Kidney (tissue), 22 donors: ENCODE measurements at places on chromosomes 11 and 22.

GRCh38 chr11:35852056-35852455, 91.8 kb upstream of the LDLRAD3 start:
- H3K4me1 ChIP-seq = no peaks in the 10 kb centered on the region
- H3K27me3 ChIP-seq = no peaks in the 10 kb centered on the region
- no peak for DNase-seq
- no peak overlapping the region for H3K27ac ChIP-seq
- H3K4me3 ChIP-seq = no peak overlapping the region
- H3K36me3 ChIP-seq = no peaks in the 10 kb centered on the region

GRCh38 chr11:1030556-1030955, 6.0 kb downstream of the MUC6 start:
- no peak overlapping the region for H3K27ac ChIP-seq
- H3K4me3 ChIP-seq = no peak overlapping the region
- H3K27me3 ChIP-seq = no peaks in the 10 kb centered on the region
- no peaks in the 10 kb centered on the region for H3K4me1 ChIP-seq
- DNase-seq = no peak

DNA sequence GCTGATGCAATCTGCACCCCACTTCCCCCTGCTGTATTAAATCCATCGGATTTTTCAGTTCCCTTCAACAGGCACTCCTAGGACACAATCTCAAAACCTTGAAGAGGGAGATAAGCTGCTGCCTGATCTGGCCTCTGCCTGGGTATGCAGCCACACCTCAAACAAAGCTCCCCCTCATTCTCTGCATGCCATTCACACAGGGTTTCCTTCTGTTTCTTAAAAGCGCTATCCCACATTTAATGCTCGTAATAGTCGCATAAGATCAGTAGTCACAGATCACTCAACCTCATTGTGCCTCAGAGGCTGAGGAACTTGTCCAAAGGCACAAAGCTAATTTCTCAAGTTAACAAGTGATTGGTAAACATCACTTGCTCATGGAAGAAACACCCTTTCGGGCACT, 34.0 kb downstream of the UQCR10 start:
- H3K4me1 ChIP-seq = no peaks in the 10 kb centered on the region
- DNase-seq = no peak
- H3K36me3 ChIP-seq = peaks cover 2% of the 10 kb centered on the region
- no peak overlapping the region for H3K4me3 ChIP-seq
- no peaks in the 10 kb centered on the region for H3K27me3 ChIP-seq
- H3K27ac ChIP-seq = peak overlapping the region; percentile 23

DNA sequence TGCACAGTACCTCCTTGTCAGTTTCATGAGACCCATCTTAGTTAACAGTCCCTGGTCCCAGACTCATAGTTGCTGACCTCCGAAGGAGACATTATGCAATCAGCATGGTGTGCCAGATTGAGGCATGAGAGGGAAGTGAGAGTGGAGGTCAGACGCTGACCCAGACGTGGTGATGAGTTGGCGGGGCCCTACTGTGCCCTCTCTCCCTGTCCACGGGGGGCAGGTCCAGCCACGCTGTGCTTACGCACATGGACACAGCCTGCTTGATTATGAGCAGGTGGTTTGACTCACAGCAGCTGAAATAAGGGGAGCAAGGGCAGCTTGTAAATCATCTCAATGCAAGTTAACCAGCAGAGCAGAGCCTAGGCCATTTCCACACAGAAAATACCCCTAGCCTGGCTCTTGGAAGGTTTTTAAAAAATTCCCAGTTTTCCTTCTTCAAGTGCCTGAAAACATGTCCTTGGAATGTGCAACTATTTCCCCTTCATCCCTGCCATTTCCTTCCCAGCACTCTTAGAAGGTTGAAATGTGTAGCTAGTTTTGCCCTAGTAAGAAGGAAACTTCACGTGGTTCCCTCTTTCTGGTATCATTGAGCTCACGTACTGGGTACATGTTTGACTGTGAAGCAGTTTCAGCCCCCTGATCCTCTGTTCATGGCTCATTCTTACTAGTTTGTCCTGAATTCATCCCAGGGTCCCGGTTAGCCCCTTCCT, 122.6 kb upstream of the SORL1-AS1 start:
- DNase-seq = peak; percentile 37
- no peak overlapping the region for H3K4me3 ChIP-seq
- H3K27me3 ChIP-seq = no peaks in the 10 kb centered on the region
- H3K4me1 ChIP-seq = peaks cover 10% of the 10 kb centered on the region
- no peaks in the 10 kb centered on the region for H3K36me3 ChIP-seq

GRCh38 chr11:115672999-115673411, 168.8 kb upstream of the CADM1 start:
- H3K27ac ChIP-seq = no peak overlapping the region
- no peaks in the 10 kb centered on the region for H3K4me1 ChIP-seq
- H3K4me3 ChIP-seq = no peak overlapping the region
- H3K27me3 ChIP-seq = no peaks in the 10 kb centered on the region
- H3K36me3 ChIP-seq = no peaks in the 10 kb centered on the region
- no peak for DNase-seq

DNA sequence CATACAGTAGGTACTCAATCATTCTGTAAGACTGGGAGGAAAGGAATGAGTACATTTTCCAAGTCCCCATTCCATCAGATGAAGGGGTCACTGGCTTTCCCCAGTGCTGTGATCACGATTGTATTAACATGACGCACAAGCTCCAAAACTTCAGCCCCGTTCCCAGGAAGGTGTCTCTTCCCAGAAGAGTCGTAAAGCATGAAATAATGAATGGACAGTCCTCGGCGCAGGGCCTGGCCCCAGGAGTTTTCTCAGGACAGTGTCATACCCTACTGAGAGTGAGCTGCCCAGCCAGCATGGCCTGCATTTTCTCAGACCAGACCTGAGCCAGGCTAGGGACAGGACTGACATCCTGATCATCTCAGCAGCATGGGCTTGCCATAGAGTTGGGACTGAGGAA, 80.7 kb downstream of the PARVA start:
- H3K4me3 ChIP-seq = no peak overlapping the region
- H3K27me3 ChIP-seq = no peaks in the 10 kb centered on the region
- H3K4me1 ChIP-seq = no peaks in the 10 kb centered on the region
- H3K36me3 ChIP-seq = no peaks in the 10 kb centered on the region
- DNase-seq = no peak

GRCh38 chr22:23388517-23388890, 191.6 kb downstream of the IGLL1 start:
- no peaks in the 10 kb centered on the region for H3K36me3 ChIP-seq
- H3K27ac ChIP-seq = no peak overlapping the region
- DNase-seq = peak; percentile 58
- no peak overlapping the region for H3K4me3 ChIP-seq

GRCh38 chr11:106463796-106464201, 386.3 kb downstream of the AASDHPPT start:
- no peaks in the 10 kb centered on the region for H3K36me3 ChIP-seq
- no peaks in the 10 kb centered on the region for H3K4me1 ChIP-seq
- H3K4me3 ChIP-seq = no peak overlapping the region
- no peak for DNase-seq

DNA sequence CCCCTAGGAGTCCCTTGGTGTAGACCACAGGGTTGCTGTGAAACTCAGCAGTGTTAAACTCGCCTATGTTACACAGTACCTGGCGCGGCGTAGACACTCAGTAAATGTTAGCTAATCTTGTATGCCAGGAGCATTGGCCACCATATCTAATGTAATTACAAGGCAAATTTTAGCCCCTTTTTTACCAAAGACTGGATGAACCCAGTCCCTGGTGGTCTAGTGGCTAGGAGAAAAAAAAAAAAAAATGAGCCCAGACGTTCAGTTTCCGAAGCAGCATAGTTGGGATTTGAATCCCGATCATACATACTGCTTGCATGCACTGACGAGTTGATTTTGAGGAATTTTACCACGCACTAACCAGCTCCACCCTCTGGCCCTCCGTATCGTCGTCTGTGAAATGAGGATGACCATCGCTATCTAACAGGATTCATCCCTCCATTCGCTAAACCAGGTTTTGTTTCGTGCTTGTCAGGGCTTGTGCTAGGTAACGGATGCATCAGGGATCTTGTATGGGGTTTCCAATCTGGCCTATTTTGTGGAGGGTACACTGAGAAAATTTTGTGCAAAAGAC, 688 bp downstream of the PTS start:
- H3K27me3 ChIP-seq = no peaks in the 10 kb centered on the region
- peak overlapping the region; percentile 97 for H3K27ac ChIP-seq
- H3K36me3 ChIP-seq = no peaks in the 10 kb centered on the region
- peaks cover 3% of the 10 kb centered on the region for H3K4me1 ChIP-seq
- H3K4me3 ChIP-seq = peak overlapping the region; percentile 98

DNA sequence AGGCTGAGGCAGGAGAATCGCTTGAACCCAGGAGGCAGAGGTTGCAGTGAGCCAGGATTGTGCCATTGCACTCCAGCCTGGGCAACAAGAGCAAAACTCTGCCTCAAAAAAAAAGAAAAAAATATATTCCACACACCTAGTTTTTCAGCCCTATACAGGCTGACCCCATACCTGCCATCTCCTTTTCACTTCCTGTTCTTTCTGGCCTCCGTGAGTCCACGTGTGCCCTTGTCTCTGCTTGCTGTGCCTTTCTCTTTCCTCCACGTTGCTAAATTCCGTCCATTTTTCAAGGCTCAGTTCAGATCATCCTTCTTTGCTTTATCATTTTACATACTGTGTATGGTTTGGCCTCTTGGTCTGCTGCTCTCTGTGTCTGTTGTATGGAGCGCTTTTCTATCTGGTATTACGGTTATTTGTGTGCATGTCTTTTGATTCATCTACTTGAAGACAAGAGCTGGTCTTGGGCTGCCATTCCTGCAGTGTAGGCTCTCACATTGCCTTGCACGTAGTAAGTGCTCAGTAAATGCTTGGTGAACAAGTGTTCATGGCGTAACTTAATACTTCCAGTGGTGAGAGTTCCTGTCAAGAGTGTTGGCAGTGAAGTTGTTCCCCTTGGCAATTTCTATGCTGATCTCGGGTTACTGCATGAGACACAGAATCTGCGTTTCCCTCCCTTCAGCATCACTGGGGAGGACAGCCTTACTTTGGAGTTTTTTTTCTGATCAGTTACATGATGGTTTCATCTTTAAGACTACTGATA, 57.5 kb downstream of the PTPRJ start:
- no peak for DNase-seq
- H3K4me1 ChIP-seq = no peaks in the 10 kb centered on the region
- no peaks in the 10 kb centered on the region for H3K27me3 ChIP-seq
- H3K27ac ChIP-seq = no peak overlapping the region

- no peaks in the 10 kb centered on the region for H3K27me3 ChIP-seq
- no peaks in the 10 kb centered on the region for H3K4me1 ChIP-seq
- H3K4me3 ChIP-seq = no peak overlapping the region
- no peak overlapping the region for H3K27ac ChIP-seq
- no peaks in the 10 kb centered on the region for H3K36me3 ChIP-seq
Observed at GRCh38 chr11:23866641-23867040, 630.2 kb upstream of the LUZP2 start.

DNA sequence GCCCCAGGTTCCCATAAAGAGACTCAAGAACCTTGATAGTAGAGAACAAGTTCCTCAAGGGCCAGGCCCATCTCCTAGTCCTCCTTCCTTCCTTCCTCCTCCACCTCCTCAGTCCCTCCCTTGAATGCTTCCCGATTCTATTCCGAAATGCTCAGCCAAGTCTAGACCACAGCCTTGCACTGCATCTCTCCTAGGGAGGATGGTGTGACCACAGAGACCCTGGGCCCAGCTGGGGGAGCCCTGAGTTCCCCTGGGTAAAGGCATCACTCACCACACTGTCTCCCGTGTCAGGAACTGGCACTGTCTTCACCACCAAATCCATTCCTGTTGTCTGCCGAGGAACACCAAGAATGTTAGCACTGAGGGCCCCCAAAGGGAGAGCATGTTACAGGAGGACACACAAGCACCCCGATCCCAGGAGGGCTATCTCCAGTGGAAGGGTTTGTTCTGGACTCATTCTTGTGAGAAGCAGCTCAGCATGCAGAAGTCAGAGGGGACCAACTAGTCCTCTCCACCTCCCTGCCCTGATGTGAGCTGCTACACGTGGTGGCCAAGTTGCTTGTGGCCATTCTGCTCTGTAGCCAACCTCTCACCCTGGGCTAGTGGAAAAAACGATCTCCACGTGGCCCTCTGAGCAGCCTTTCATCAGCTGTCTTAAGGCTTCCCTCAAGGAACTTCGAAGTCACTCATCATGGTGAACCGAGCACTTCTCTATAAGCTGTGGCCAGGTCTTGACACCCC, 8.7 kb downstream of the IFT27 start:
- no peak overlapping the region for H3K4me3 ChIP-seq
- DNase-seq = no peak
- H3K27me3 ChIP-seq = no peaks in the 10 kb centered on the region
- no peaks in the 10 kb centered on the region for H3K4me1 ChIP-seq

DNA sequence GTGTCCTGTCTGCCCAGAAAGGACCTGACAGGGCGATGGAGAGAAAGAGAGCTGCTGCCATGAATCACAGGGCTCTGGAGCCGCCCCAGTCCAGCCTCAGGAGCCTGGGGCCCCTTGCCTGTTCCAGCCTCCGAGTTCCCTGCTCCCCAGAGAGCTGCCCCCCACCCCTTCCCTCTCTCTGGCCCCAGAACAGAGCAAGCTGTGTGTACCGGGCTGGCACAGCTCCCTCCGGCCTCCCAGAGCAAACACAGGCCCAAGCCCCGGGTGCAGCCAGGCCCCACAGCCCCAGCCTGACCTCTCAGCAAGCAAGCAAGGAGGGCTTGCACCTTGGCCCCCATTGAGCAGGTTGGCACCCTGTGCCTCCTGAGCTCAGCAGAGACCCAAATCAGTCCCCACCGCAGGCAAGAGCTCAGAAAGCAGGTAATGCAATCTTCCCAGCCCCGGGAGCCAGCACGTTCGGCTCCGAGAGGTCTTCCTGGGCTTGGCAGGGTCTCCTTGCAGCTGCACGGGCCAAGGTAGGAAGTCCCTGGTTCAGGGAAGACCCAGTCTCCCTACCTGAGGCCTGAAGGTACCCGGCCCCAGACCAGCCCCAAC, 1.4 kb downstream of the PACSIN3 start:
- DNase-seq = no peak
- H3K27ac ChIP-seq = no peak overlapping the region
- H3K4me3 ChIP-seq = no peak overlapping the region
- H3K27me3 ChIP-seq = no peaks in the 10 kb centered on the region
- peaks cover 2% of the 10 kb centered on the region for H3K36me3 ChIP-seq

DNA sequence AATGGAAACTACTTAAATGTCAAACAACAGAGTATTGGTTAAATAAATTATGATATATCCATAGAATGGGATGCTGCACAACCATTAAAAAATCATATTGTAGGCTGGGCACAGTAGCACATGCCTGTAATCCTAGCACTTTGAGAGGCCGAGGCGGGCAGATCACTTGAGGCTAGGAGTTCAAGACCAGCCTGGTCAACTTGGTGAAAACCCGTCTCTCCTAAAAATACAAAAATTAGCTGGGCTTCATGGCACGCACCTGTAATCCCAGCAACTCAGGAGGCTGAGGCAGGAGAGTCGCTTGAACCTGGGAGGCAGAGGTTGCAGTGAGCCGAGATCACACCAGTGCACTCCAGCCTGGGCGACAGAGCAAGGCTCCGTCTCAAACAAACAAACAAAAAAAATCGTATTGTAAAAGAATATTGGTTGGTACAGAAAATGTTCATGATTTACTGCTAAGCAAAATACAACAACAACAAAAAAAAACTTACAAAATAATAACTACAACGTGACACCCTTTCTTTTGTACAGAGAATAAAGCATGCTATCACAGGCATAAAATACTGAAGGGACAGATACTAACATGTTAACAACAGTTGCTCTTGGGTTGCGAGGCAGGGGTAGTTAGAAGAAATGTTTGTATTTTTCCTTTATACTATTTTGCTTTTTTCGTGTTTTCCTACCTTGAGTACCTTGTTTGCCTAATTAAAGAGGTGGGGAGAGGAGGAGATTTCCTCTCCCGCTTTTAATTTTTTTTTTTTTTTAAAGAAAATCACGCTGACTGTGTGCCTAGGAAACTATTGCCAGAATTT, 21.3 kb upstream of the RRAS2 start:
- H3K4me1 ChIP-seq = peaks cover 2% of the 10 kb centered on the region
- peak overlapping the region; percentile 46 for H3K27ac ChIP-seq
- H3K27me3 ChIP-seq = peaks cover 10% of the 10 kb centered on the region
- no peak for DNase-seq
